T-helper 1 cell (primary cell): ENCODE measurements at places on chromosomes 6 and 20.

DNA sequence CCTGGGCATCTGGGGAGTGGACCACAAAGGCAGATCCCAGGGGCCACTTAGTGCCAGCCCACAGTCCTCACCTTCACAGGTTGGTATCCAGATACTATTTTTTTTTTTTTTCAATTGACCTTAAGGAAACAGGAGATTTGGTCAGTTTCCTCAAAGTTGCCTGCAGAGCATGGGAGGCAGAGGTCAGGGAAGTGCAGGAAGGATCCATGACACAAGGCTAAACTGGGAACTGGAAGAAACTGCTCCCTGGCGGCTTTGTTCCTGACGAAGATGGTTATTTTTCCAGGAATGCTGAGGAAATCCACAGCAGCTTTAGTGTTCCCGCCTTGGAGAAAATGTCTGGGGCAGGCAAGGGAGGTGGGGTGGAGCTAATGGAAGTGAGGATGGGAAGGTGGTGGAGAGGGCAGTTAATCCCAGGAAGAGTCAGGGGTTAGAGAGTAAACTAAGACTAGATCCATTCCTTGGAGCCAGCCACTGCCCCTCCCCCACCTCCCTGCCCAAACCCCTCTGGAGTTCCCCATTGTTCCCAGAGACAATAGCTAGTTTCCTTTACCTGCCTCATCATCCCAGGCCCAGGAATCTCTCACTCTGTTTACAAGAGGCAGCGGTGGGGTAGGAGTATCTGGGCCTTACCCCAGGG is 14.3 kb upstream of the MYMX start:
- DNase-seq, result no peak

GRCh38 chr6:121748850-121749249 is 313.4 kb downstream of the GJA1 start:
- no peak for DNase-seq

DNA sequence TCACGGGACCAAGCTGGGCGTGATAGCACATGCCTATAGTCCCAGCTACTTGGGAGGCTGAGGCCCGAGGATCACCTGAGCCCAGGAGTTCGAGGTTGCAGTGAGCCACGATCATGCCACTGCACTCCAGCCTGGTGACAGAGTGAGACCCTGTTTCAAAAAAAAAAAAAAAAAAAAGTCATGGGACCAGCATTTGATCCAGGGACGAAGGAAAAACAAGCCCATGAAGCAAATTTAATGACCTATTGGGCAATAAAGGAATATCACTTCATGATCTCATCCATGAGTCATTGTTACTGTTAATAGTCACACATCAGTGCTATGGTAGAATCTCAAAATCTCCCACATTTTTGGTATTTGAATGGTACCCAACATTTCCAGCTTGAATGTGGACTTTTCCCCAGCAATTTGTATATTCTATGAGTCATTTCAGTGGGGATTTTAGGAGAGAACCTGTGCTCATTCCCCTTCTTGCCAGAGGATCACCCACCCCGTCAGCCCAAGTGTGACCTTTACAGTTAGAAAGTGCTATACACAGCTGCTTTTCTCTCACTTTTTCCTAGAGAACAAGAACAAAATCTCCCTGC is 8.5 kb upstream of the SOD2 start:
- no peak for DNase-seq

DNA sequence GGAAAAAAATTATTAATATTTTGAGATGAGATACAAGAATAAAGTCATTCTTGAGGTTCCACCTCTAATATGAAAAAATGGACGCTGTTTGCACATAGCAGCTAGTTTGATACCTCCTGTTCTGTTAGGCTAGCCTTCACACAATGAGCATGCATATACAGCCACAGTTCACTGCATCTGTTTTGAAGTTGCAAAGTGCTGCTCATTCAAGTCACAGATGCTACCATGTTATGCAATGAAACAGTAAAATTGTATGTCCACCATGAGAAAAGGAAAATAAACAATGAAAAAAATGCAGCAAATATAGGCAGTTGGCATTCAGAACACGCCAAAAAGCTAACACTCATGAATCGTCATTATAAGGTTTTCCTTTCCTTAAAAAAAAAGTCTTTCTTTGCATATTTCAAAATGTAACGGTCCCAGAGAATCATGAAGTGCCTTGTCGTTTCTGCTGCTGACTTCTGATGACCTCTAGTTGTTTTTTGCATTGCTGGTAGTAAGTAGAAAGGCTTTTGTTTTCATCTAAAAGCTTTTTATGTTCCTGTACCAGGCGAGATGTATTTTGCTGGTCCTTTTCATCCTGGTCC is 70.7 kb downstream of the MAP3K7 start:
- no peak for DNase-seq

GRCh38 chr6:35788423-35788982 is 7.7 kb downstream of the CLPSL1 start:
- DNase-seq, result no peak

DNA sequence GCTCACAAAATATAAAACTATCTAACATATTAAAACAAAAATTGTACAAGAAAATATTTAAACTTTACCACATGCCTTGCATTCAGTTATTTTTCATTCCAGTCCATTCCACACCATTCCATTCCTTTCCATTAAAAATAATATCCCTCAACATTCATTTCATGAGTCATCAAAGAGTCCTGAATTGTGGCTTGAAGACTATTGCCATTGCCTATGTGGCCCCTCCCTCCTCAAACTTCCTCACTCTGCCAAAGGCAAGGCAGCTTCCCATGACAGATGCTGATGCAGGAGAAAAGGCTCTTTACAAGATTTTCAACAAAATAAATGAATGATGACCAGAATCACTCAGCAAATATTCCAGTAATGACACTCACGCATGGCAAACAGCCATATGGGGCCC is 31.7 kb downstream of the IL20RA start:
- no peak for DNase-seq
